ENCODE measurements at places on chromosomes 16 and 17.

DNA sequence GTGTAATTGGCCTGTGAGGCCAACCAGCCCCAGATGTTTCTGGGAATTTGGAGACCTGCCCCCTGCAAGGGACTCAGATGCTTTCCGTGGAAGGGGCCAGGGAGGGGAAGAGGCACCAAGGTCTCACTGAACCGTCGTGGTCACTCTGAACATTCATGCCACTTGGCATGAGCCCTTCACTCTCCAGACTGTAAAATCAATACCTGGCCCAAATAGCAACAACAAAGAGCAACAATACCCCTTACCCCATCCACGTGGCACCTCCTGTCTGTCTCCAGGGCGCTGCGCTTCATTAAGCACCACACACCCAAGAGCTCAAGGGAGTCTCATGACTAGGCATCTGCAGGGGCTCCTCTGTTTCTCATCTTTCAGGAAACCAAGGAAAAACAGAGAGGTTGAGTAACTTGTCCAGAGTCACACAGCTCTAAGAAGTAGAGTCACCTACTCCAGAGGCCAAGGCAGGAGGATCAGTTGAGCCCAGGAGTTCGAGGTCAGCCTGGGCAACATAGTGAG lies 52.8 kb downstream of the SOCS1 start:
- no peak for DNase-seq

- DNase-seq: no peak
These were observed 100.2 kb downstream of the WSCD1 start for GRCh38 chr17:6170349-6170748.

GRCh38 chr17:77581480-77581879 lies 377.0 kb upstream of the TNRC6C start:
- no peak for DNase-seq

DNA sequence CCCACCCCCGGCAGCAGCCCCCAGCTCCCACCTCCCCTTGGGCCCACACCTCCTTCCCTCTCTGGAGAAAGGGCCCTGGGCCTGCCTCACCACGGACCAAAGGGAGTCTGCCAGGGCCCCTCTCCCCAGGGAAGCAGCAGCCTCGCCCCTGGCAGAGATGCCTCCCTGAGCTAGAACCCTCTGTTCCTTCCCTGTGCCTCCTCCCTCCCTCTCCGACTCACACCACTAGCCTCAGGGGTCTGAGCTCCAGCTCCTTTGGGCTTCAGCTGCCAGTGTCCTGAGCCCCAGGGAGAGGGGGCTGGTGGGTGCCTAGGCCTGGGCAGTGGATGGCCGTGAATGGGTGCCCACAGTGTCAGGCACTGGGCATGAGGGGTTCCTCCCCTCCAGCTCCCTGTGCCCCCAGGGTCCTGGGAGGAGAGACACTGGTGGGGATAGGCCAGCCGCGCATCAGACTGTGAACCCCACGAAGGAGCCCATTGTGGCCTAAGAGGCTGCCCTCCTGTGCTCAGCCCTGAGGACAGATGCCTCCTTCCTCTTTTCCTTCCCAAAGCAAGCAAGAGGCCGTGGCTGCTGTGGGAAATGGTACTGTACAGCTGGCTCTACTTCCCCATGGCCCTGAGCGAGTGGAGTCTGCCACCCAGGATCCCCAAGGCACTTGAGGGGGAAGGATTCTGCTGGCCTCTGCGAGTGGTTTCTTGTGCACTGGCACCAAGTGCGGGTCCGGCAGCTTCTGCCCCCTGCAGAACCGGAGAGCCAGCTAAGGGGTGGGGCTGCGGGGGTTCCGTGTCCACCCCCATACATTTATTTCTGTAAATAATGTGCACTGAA lies 20.7 kb downstream of the MMP15 start:
- no peak for DNase-seq

DNA sequence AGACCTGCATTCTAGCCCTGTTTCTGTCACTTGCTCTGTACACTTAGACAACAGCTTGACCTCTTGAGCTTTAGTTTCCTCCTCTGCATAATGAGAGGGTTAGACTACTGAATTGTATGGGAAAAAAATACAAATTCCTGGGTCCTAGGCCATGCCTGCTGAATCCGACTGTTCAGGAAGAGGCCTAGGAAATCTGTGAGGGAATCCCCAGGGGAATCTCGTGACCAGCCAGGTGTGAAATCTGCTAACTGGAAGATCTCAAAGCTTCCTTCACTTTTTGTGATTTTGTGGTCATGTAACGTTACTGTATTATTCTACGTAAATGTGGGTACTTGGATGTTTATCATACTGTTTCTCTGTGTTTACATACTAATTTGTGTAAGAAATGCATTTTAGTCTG lies 58.2 kb downstream of the CYLD start:
- DNase-seq: no peak

GRCh38 chr17:4508207-4508606 lies 9.5 kb downstream of the SPNS2 start:
- no peak for DNase-seq

GRCh38 chr17:74431568-74432423 lies at the start of gene GPRC5C:
Gene GPRC5C (plus strand): TSS chr17:74432088. CDS start chr17:74439777, 7,689 bp downstream.
- peak; percentile 71 for DNase-seq

- no peak for DNase-seq
These were observed 41.9 kb downstream of the MBTD1 start for GRCh38 chr17:51217946-51218345.

GRCh38 chr17:51261024-51261963 lies 948 bp downstream of the UTP18 start:
- no peak for DNase-seq

- DNase-seq: no peak
These were observed 2.5 kb downstream of the KANSL1 start for GRCh38 chr17:46190763-46191162.

- no peak for DNase-seq
These were observed 24.3 kb upstream of the C1QL1 start for GRCh38 chr17:44992242-44992939.

DNA sequence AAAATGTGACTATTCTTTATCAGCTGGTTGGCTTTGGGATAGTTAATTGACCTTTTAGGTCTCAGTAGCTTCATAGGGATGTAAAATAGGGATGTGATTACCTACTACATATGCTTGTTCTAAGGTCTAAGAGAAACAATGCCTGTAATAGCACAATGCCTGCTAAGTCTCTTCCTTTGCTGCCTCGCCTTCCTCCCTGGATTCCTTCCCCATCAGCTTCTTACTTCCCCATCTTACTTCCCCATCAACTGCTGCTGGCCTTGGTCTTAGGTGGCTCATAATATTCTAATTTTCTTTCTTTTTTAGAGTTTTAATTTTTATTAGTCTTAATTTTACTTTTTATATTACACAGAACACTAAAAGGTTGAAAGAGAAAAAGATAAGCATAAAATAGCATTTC lies 59.2 kb upstream of the GOT2 start:
- DNase-seq: no peak

- DNase-seq: no peak
These were observed 1.4 kb upstream of the STH start for GRCh38 chr17:45997624-45998023.

- no peak for DNase-seq
These were observed 23.5 kb downstream of the ORC6 start for GRCh38 chr16:46712911-46713310.

DNA sequence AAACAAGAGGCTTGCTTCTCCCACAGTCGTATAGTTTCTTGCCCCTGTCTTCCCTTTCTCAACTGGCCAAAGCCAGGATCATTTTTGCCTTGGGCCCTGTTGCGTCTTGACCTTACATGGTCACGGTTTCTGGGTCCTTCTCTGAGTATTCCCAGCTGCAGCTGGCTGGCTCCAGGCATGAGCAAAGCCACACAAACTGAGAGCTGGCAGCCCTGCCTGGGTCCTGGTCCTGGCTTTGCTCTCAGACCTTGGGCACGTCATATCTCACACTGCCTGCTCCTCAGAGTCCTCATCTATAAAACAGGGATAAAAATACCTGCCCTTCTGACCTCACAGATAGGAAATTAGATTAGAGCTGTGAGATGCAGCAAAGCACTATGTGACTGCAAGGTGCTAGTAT lies 277.6 kb downstream of the CBLN1 start:
- DNase-seq: no peak

DNA sequence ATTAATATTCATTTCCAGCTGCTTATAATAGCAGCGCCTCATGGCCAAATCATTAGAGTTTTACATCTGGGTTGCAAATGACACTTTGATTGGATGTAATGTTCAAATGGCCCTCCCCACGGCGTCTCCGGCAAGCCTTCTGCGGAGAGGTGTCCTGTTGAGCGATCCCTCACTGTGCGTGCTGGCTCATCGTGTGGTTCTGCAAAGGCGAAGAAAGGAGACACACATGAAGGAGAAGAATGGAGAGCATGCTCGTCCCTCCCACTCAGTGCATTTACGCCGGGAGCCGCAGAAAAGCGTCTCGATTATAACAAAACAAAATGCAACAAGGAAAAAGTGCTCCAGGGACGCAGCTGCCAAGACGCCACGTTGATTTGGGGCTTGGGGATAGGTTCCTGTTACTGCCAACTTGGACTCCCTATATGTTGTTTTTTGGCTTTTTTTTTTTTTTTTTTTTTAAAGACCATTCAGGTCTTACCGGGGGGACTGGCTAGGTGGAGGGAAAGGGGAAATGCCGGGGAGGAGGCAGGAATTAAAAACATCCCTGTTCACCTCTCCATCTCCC lies 117.6 kb downstream of the C16orf78 start:
- DNase-seq: no peak

DNA sequence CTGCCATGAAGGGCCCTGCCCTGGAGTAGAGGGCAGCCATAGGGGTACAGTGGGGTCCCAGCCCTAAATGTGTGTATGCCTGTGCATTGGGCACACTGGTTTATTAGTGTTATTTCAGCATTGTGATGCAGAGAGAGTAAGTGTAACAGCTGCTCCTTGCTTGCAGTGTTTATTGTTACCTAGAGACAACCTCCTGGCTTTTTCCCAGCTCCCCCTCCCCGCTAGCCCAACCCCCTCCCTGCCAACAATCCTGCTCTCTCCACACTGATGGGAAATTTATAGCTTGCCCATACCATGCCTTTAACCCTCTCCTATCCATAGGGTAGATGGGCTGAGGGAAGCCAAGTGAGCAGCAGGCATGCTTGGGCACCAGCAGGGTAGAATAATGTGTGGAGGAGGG lies 51.3 kb downstream of the NEUROD2 start:
- DNase-seq: no peak

DNA sequence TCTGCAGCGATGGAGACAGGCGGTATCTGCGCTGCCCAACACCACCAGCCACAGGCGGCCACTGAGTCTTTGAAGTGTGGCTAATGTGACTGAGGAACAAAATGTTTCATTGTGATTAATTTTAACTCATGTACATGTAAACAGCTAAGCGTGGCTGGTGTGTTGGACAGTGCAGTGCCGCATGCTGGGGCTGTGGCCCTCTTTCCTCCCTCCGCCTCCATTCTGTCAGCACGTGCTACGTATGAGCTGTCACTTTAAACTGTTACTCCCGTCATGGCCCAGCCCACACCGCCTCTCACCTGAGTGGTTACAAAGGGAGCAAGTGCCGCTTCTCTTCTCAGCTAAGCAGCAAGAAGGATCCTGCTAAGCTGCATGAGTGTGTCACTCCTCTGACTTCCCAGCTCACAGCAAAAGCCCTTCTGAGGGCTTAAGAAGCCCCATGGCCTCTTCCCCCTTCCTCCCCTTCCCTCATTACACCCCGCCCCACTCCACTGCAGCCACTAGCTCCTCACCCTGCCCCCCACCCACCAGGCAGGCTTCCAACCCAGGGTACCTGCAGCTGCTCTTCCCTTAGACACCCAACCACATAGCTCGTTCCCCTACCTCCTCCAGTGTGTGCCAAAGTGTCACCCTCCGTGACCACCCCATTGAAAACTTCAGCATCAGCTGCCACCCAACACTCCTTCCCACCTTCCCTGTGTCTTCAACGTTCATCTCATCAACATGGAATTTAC lies 15.0 kb downstream of the HASPIN start:
- DNase-seq: peak; percentile 87

GRCh38 chr16:21161211-21161610 lies 2.7 kb downstream of the LDAF1 start:
- DNase-seq: no peak

- DNase-seq: no peak
These were observed 29.4 kb downstream of the RBFOX3 start for GRCh38 chr17:79581324-79581932.

- DNase-seq: peak; percentile 30
These were observed 6.0 kb downstream of the NDUFAF8 start for GRCh38 chr17:81245024-81245664.

GRCh38 chr16:66304961-66305360 lies 61.5 kb upstream of the CDH5 start:
- DNase-seq: no peak

GRCh38 chr17:68443972-68444464 lies 13.3 kb downstream of the WIPI1 start:
- no peak for DNase-seq

DNA sequence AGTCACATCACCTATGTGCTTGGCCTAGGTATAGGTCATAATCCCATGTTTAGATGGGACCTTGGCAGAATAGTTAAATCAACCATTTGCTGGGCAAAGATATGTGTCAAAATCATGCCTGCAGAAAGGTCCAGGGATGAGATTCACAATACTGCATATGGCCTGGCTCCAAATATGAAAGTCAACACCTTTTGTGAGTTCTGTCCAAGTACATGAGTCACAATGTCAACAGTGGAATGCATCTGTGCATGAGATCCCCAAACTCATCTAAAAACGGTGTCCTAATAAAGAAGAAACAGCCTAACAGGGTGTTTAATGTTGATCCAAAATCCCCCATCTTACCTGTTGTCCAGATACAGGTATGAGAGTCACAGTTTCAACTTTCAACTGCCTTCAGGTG lies 1847.5 kb downstream of the TP53TG3F start:
- DNase-seq: no peak

DNA sequence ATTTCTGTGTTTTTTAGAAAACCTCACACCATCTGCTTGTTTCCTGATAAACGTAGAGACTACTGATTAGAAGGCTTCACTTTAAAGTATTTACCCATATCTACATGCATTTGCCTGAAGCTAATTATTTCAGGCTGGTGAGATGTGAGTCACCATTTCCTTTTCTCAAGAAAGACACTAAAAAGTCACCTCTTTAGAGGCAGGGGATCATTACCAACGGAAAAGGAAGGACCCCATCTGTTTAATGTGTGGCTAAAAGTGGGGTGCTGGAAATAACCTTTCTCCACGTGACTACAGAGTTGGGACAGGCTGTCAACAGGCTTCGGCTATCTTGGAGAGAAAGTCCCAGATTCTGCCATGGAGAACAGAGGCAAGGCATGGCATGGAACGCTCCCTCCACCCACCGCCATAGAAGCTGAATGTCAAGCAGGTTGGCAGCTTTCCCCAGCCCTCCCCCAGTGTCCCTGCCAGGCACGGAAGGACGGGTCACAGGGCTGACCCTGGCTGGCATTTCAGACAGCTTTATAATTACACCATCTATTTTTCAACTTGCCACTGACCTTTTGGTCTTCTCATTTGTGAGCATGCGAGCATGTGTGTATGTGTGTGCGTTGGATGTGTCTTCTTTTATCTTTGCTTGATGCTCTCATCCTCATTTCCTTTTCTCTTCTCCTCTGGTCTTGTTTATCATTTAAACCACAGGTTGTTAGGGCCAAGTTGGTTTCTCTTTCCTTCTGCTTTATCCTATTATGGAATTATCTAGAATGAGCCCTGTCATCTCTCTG lies 157.0 kb downstream of the CPPED1 start:
- DNase-seq: peak; percentile 44

GRCh38 chr17:56708220-56708558 lies 114.7 kb downstream of the NOG start:
- no peak for DNase-seq

- DNase-seq: no peak
These were observed 17.7 kb downstream of the POLR3E start for GRCh38 chr16:22314661-22315626.
